ENCODE measurements at places on chromosomes 12 and 14.

DNA sequence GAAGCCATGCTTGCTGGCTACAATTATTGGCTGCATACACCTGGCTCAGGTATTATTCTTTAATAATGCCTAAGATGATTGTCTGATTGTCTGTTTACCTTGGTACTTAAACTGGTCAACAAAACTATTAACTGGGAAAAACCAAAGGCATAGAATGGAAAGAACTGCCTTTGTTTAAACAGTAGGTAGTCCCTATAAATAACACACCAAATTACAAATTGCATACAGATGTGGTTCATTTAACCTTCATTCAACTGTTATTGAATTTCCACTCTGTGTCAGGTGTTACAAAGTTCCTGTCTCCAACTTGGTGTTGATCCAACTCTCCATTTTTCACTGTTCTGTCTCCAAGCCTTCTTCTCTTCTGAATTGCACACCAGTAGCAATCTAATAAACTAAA lies 79.8 kb upstream of the FSCB start:
- no peak for DNase-seq

GRCh38 chr12:26761775-26762174 lies 71.2 kb downstream of the ITPR2 start:
- no peak for DNase-seq

- no peak for DNase-seq
Observed at GRCh38 chr12:113643177-113643974, 171.7 kb upstream of the LHX5 start.

GRCh38 chr12:131046813-131047788 lies 93.4 kb downstream of the ADGRD1 start:
- DNase-seq: no peak

- peak; percentile 41 for DNase-seq
Observed at GRCh38 chr14:92846162-92846897, 52.2 kb downstream of the GOLGA5 start.

DNA sequence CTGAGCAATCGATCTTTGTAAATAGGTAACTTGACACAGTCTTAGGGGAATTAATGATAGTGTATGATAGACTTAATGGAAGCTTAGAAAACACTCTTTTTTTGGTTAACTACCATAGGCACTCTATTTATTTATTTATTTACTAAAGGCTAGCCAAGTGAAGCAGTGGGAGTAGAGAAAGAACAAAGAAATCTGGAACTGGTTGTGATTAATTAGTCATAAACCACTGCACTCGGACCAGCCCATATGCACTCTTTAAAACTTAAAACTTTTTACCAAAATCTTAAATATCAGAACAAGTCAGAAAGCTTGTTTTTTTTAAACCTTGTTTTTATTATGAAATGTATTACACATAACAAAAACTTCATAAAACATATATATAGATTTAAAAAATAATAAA lies 49.5 kb upstream of the SRP54 start:
- no peak for DNase-seq

GRCh38 chr12:123444092-123445026 lies 7.9 kb upstream of the RILPL2 start:
- DNase-seq: no peak

- peak; percentile 18 for DNase-seq
Observed at GRCh38 chr12:92431146-92431545, 271.6 kb upstream of the PLEKHG7 start.

- DNase-seq: no peak
Observed at GRCh38 chr12:127767656-127768055, 499.3 kb upstream of the TMEM132C start.

GRCh38 chr12:93273834-93274564 lies 103.7 kb upstream of the NUDT4 start:
- DNase-seq: no peak

DNA sequence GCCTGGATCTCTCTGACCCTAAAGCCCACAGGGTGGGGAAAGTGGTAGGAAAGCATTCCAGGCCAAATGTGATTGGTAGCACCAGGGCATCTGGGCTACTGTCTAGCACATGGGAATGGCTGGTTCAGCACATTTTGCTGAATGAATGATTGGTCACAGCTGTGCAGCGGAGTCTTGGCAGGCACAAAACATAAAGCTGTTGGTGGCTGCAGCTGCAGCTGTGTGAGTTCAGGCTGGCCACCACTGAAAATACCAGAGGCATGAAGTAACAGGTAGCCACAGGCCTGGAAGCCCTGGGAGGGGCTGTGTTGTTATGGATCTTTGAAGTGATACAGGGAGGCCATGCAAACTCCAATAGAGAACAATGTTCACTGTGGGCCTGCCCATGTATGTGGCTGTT lies 72.7 kb downstream of the MYRFL start:
- no peak for DNase-seq

- no peak for DNase-seq
Observed at GRCh38 chr12:9642606-9643265, 26.8 kb upstream of the CLEC2D start.

- DNase-seq: no peak
Observed at GRCh38 chr12:6354495-6355393, 12.9 kb upstream of the TNFRSF1A start.

- no peak for DNase-seq
Observed at GRCh38 chr12:48779869-48780268, 9.0 kb downstream of the ADCY6 start.

Measured in activated CD4-positive, alpha-beta memory T cell treated with anti-CD3 and anti-CD28 coated beads, Interleukin-2, amount 10 ng/mL, durations not matched to agents 7 days and 5 days (primary cell).